Bronchus fibroblast of lung (primary cell): ENCODE measurements at places on chromosomes 5 and 9. TPM values are rescaled to one million over a fixed set of nuclear protein-coding genes. Genes with fewer than 3 reads are reported as not detected.

SPINK13 gene
- total RNA-seq, result not detected in 2 replicates

ANKH gene
- 7.0 and 7.7 TPM in 2 replicates for total RNA-seq

PCDHGA3 gene
- total RNA-seq, result 0.15 and 0.34 TPM in 2 replicates

OSTF1 gene
- total RNA-seq, result 40.0 and 40.3 TPM in 2 replicates

FOXD4 gene
- 0.34 TPM in 1 of 2 replicates, not detected in the other for total RNA-seq

GTF3C5 gene
- 55.5 and 59.3 TPM in 2 replicates for total RNA-seq

ERAP2 gene
- 14.9 and 19.5 TPM in 2 replicates for total RNA-seq

CARTPT gene
- total RNA-seq, result not detected in 2 replicates

FRMPD1 gene
- total RNA-seq, result not detected in 2 replicates

CNTNAP3 gene
- 2.8 and 2.9 TPM in 2 replicates for total RNA-seq

PDE8B gene
- under 0.01 and 0.15 TPM in 2 replicates for total RNA-seq

FOXD4L3 gene
- not detected in 2 replicates for total RNA-seq

UIMC1 gene
- 15.0 and 15.8 TPM in 2 replicates for total RNA-seq

PALM2AKAP2 gene
- 0.67 and 2.1 TPM in 2 replicates for total RNA-seq
